Nucleus accumbens (tissue), 56 donors: ENCODE measurements at places on chromosomes 13 and 19.

DNA sequence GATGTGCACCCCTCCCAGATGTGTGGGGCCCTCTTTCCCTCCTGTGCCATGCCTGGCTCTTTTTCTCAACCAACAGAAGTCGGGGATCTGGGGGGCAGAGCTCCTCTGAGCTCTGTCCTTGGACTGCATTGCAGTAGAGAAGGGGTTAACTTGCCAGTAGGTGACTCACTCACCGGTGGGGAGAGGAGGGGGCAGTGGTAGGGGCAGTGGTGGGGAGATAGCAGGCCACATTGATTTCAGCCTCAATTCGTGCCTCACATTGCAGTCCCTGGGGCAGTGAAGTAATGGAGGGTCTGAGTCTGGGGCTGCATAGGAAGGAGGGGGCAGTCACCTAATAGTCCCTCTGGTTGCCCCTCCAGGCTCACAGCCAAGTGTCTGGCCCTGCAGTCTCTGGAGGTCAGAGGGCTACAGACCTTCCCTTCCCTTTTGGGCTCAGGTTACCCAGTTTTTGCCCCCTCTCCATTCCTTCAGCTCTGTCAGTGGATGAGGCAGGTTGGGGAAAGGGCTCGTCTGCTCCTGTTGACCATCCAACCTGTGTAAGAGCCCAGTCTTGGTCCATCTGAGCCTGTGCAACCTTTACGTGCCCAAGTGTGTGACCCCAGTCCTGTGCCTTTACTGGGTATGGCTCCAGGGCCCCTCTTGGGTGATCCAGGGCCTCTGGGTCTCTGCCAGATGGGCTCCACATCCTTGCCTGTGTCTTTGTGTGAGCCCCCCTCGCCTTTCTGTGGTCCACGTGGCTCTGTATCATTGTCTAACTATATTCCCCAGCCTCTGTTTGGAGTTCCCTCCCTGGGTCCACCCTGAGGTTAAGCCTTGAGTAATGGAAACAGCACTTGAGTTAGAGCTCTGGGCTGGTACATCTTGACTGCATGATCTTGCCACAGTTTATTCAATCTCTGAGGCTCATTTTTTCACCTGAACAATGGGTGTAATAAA, 13.0 kb downstream of the CIC start:
- no peak for DNase-seq

GRCh38 chr13:74825152-74825937, 656.6 kb downstream of the TBC1D4 start:
- no peak for DNase-seq

DNA sequence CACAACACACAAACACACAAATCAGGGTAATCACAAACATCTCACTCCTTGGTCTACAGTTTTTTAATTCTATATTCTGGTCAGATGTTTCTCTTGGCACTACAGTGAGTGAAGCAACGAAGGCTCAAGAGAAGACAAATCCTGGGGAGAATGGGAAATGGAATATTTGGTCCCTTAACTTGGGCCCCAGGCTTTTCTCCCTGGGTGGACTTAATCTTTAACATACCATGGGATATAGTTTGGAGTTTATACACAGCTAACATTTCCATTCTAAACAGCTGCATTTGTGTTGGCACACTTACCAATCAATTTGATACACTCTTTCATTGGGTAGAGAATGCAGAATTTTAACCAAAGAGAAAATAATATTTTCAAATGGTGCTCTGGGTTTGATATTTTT, 1132.6 kb upstream of the SLC10A2 start:
- no peak for DNase-seq

DNA sequence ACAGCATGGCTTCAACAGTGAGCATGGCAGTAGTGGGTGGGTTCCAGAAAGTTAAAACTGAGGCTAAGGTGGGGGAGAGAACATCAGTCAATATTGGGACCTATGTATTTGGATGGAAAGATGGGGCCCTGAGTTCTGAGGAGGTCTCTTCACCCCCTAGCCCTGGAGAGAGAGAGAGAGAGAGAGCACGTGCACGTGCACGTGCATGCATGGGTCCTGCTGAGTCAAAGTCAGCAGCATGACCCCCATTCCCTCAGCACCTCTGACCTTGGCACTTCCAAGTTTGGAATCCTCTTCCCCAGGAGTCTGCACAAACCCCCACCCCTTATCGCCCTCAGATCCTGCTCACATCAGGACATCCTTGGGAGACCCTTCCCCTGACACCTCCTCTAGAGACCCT, 32.5 kb upstream of the CEACAM1 start:
- no peak for DNase-seq

DNA sequence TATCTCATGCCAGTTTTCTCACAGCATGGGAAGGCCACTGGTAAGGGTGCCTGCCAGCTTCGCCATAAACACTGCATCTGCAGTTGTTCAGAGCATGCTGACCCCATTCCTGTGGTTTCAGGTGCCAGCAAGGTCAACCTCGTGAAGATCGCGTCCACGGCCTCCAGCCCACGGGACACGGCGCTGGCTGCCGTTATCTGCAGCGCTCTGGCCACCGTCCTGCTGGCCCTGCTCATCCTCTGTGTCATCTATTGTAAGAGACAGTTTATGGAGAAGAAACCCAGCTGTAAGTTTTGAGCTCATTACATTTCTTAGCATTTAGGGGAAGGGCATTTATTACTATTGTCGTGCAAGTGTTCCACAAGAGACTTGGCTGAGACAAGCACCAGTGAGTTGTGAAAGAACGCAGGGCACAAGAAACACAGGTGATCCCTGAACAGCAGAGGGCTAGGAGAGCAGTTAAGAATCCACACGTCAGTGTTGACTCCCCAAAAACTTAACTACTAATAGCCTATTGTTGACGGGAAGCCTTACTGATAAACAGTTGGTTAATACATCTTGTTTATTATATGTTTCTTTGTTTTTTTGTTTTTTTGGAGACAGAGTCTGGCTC, 88.8 kb downstream of the TNFRSF19 start:
- no peak for DNase-seq

GRCh38 chr19:6260912-6261650, 18.7 kb downstream of the MLLT1 start:
- DNase-seq: no peak

GRCh38 chr13:75876142-75877050, 240.3 kb downstream of the LMO7 start:
- peak; percentile 66 for DNase-seq

- no peak for DNase-seq
Observed at GRCh38 chr19:7900401-7900870, 3.2 kb upstream of the MAP2K7 start.

GRCh38 chr13:30963791-30964190, 31.3 kb downstream of the TEX26 start:
- DNase-seq: no peak

GRCh38 chr13:78401873-78402707, 201.3 kb downstream of the POU4F1 start:
- no peak for DNase-seq

DNA sequence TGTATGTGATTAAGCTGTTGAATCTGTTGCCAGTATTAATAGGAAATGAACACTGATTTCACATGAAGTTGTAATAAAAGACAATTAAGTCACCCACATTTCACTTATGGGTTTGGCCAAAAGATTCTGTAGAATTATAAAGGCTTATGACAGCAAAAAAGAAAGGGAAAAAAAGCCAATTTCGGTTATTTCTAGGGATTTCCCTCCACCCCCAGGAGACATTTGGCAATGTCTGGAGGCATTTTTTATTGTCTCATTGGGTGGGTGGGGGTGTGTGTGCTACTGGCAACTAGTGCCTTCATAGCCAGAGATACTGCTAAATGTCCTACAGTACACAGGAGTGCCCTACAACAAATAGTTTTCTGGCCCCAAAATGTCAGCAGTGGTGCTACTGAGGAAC, 175.7 kb downstream of the LMO7 start:
- DNase-seq: no peak

GRCh38 chr13:97121894-97122293, 100.2 kb upstream of the MBNL2 start:
- DNase-seq: no peak

GRCh38 chr13:99996381-99996973, 14.9 kb downstream of the ZIC2 start:
- no peak for DNase-seq

DNA sequence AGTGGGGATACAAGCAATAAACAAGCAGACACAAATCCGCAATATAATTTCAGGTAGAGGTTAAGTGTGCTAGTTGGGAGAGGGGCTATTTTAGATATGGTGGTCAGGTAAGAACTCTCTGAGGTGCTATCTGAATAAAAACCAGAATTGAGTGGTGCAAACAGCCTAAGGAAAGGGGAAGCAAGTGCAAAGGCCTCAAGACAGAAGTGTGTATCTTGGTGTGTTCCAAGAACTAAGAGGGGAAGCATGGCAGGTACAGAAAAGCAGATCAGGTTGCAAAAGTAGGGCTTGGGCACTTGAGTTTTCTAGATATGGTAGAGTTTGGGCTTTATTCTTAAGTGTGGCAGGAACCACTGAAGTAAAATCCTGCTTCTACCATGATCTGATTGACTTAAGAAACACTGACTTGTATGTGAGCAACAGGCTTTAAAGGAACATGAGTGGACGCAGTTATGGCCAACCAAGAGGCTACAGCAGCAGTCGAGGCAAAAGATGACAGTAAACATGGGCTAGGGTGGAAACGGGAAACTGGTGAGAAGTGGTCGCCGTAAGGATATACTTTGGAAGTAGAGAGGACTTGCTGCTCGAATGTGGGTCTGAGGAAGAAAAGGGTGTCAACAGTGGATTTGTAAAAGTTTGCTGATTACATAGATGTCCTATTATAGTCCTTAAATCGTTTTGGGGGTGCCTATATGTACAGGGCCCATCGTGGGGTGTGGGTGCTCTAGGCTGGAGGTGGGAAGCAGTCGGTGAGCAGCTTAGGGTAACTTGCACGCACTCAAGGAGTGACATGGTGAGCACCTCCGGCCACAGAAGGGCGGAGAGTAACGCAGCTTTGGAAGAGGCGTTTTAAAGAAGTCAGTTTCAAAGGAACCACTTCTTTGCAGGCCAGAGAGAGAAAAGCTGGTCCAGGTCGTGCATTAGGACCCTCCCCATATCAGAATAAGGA, 677 bp downstream of the TGDS start:
- no peak for DNase-seq

DNA sequence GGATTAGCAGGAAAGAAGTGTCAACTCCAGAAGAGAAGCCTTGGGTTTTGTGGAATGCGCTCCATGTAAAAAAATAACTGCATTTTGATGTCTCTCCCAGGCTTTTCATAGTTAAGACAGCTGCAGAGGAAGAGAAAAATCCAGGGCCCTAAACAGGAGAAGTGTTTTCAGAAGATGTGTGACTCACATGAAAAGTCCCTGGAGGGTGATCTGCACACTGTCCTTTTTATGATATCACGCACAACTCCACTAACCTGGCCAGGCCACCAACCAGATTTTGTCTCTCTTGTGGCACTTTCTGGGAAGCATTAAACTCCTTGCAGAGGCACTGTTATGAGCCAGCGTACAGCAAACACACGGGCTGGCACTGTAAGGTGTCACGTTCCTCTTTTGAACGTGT, 267.3 kb downstream of the FGF9 start:
- DNase-seq: no peak

GRCh38 chr13:37141011-37141410, 35.5 kb upstream of the CSNK1A1L start:
- no peak for DNase-seq

GRCh38 chr13:51222686-51223559, 725 bp downstream of the FAM124A start:
- no peak for DNase-seq

DNA sequence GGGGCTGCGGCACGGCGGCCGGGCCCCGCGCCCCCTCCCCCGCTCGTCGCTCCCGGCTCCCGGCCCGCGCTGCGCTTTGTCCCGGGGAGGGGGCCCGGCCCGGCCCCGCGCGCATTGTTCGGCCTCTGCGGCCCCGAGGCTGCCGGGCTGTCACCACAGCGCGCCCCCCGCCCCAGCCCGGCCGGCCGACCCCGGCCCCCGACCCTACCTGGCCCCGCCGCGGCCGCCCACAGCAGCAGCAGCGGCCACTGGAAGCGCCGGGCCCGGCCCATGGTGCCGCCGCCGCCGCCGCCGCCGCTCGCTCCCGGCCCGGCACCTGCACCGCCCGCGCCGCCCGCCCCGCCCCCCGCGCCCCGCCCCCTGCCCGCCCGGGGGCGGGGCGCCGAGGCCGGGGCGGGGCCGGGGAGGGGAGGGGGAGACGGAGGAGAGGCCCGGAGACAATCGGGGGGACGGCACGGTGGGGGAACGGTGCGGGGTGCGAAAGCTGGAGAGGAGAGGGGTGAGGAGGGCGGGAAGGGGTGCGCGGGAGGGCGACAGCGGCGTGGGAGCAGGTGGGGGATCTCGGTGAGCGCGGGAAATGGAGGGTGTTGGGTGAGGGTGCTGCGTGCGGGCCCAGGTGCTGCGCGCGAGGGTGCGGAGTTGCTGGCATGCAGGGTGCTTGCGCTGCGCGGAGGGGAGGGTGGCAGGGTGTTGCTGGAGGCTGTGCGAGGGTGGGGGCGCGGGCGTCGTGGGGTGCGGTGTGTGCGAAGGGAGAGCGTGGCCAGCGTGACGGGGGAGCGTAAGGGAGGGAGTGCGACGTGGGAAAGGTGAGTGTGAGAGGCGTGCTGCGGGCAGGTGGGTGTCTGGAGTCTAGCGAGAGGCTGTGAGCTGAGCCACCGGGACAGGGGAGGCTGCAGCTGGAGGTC, at the start of gene CADM4:
Gene CADM4 (minus strand): TSS at position 332 of the 905 bp plus-strand sequence. CDS start 60 bp downstream, at position 272.
- DNase-seq: peak; percentile 52

DNA sequence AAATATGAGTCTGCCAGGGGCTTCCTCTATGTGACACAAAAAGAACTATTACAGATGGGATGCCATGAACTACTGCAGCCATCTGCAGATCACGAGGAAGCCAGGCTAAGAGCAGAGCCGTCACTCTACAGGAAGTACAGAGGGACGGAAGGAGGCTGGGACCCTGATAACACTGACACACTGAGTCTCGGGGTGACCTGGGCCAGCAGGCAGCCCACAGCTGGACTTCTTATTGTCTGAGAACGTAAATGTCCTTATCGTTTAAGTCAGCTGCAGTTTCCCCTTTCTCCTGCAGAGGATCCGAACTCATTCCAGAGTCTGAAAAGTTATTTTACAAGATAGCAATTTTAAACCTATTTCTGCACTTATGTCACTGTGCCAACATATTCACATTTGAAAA, 20.7 kb downstream of the PARP4 start:
- DNase-seq: no peak

GRCh38 chr19:18943465-18943864, 2.4 kb upstream of the HOMER3 start:
- DNase-seq: no peak

- DNase-seq: no peak
Observed at GRCh38 chr13:76764916-76765315, 121.3 kb downstream of the KCTD12 start.

DNA sequence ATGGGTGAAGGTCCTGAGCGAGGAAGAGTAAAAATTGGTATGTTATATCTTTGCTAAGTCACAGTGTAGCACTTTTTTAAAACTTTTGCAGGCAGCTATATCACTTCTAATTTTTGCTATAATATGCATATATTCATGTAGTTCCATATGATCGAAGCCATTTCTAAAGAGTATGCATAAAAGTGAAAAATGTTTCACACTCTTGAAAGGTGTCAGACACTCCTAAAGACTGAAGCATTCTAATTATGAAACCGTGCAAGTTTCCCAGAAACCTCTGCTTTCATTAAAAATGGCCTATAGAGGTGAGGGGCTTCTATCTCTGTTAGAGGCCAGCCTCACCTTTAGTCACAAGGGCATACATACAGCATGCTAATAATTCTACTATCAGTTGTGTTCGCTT, 128.9 kb downstream of the CDK8 start:
- no peak for DNase-seq

- peak; percentile 23 for DNase-seq
Observed at GRCh38 chr13:31195616-31196015, 4.2 kb upstream of the B3GLCT start.

GRCh38 chr19:17576758-17577456, 21.5 kb downstream of the COLGALT1 start:
- DNase-seq: no peak

GRCh38 chr19:54517483-54517882, 14.9 kb downstream of the LAIR2 start:
- DNase-seq: no peak

- no peak for DNase-seq
Observed at GRCh38 chr13:100534147-100534843, 54.3 kb downstream of the GGACT start.
